ENCODE measurements at places on chromosomes 2 and 18.

GRCh38 chr2:145379934-145380333, 860.0 kb upstream of the ZEB2 start:
- DNase-seq: no peak

- no peak for DNase-seq
Measured at GRCh38 chr2:67503066-67503795, 106.1 kb downstream of the ETAA1 start.

- no peak for DNase-seq
Measured at GRCh38 chr2:143698352-143698751, 569.1 kb downstream of the ARHGAP15 start.

- no peak for DNase-seq
Measured at GRCh38 chr18:41395695-41396094, 559.3 kb upstream of the PIK3C3 start.

DNA sequence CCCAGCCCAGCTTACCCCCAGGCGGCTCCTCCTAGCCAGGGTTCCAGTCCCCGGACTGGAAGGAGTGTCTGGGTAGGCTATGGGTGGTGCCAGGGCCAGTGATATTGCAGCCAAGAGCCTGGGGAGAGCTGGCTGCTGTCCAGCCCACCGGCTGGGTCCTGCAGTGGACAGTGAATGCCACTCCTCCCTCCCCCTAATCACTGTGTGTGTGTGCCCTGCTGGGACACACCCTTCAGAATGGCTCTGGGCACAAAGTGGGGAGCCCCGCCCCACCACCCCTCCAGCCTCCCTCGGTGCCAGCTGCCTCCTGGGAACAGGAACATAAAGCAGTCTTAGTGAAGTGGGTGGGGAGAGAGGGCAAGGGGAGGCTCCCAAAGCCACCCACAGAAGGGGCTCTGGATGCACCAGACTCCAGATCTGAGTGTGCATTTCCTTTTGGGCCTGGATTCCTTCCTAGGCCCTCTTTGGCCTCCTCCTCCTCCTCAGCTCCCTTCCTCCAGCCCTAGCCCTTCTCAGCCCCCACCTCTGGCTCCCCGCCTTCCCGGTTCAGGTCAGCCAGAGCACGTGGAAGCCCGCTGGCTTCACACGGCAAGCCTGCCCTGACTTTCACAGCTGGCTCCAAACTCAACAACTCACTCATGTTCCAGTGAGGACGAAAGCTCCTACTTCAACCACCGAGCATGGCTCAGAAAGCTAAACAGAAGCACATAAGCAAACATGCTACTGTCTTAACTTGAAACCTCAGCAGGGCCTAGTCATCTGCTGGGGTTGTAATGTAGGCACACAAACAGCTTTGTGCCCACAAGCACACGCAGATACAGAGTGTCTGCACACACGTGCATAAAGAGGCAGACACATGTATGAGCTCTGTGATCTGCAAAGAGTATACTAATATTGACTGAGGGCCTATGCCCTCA, 209.2 kb upstream of the SMAD2 start:
- no peak for DNase-seq

DNA sequence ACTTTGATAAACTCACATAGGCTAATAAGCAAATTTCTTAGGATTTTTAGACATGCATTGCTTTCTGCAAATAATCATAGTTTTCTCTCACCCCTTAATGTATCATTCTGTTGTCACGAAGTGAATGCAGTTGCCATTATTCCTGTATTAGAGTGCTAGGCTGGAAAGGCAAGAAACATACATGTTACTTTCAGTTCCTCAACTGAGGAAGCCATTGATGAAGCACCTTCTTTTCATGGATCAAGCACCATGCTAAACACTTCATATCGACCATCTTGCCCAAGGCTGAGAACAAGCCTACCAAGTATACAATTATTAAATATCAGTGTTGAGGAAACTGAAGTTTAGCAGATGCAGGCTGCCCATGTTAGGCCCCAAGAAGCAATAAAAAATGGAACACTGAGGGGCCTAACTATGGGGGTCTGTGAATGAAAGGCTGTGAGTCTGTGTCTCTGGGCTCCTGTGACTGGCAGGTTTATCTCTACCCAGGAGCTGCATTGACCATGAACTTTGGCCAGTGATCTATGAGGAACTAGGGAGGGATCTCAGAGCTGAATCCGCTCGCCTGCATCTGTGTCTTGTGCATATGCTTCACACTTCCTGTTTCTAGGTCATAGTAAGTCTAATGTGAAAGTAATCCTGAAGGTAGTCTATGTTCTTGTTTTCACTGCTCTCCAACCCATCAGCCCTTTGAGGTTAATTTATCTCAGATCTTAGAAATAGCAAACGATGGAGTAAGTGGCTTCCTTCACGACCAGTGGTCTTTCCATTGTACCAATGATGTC, 16.0 kb upstream of the TSPYL6 start:
- DNase-seq: no peak

- DNase-seq: no peak
Measured at GRCh38 chr2:223465793-223466192, 136.4 kb downstream of the SCG2 start.

GRCh38 chr2:33215299-33215698, 261.1 kb upstream of the RASGRP3 start:
- DNase-seq: no peak

- no peak for DNase-seq
Measured at GRCh38 chr2:189502714-189503113, 61.4 kb downstream of the WDR75 start.

DNA sequence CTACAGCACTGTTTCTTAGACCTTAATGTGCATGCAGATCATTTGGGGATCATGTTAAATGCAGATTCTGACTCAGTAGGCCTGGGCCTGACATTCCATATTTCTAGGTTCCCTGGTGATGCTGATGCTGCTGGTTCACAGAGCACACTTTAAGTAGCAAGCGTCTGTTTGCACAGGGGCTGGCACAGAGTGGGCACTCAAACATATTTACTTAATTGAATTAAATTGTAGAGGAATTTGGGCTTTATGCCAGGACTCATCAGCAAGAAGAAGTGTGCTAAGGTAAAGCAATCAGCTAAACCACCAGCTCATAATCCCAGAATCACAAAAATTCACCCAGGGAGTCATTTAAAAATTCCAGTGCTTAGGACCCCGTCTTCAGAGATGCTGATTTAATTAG, 25.1 kb upstream of the INPP4A start:
- no peak for DNase-seq

GRCh38 chr2:133526530-133527300, 41.5 kb downstream of the NCKAP5 start:
- DNase-seq: no peak

DNA sequence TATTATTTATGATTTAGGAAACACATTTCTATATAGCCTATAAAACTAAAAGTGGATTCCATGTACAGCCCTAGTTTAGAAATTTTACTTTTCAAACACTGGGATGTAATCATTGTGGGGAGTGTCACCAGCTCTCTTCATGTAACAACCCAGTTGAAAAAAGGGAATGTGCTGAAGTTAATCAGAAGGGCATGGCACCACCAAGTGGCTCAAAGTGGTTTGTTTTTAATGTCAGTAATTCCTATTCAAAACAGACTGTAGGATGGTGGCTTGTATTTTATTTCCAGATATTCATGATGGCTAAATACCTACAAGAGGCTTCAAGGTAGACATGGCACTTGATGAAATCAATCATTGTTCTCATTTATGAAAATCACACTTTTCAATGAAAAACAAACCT, 58.1 kb upstream of the TMEM182 start:
- DNase-seq: no peak

GRCh38 chr2:88545118-88545517, 82.1 kb downstream of the EIF2AK3 start:
- no peak for DNase-seq

DNA sequence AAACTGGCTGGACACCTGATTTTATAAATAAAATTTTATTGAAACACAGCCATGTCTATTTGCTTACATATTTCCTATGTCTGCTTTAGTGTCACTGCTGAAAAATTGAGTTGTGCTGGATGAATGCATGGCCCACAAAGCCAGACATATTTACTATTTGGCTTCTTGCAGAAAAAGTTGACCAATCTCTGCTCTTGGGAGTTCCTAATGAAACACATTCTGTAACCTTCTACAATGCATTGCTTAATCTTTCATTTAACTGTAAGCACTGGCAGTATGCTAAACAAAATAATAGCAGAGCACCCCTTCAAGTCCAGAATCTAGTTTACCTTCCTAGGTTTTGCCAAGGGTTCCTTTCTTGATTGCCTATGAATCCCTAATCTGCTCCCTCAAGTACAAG, 17.7 kb upstream of the SERPINB7 start:
- no peak for DNase-seq

DNA sequence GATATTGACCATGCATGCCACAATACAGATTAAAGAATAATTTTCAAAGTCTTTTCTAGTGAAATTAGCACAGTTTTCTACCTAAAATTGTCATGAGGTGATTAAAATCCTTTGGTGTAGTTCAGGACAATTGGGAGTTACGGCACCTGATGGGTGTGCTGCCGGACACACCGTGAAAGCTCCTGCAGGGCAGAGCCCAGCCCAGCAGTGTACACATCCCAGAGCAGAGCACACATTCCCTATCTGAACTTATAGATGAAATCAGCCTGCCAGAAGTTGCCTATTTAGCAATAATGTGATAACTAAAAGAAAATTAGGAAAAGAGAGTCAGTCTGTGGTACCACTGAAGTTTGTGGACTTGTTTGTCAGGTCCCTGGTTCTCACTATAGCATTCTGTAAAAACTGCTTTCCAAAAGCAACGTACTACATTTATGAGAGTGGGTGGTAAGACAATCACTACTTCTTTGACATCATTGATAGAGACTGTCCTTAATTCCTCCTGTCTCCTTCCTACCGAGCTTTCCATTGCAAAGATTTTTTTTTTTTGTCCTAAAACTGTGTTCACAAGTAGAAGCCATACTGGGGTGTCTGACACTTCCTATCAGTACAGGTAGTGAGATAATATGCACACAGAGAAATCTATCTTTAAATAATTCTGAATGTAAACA, 3.4 kb downstream of the CYTIP start:
- no peak for DNase-seq

DNA sequence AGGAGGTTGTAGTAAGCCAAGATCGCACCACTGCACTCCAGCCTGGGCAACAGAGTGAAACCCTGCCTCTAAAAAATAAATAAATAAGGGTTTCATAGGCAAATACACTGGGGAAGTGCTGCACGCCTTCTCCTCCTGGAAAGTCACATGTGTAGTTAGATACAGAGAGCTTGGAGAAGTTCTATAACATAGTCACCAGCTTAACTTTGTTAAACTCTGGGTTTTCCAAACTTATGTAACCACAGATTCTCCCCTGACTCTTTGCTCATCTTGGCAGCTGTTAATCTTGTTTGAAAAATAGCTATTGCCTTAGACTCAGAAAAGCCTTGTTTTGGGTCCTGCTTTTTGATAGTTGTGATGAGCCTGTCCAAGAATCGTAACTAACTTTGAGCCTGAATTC, 25.2 kb downstream of the KIAA2012 start:
- DNase-seq: no peak

DNA sequence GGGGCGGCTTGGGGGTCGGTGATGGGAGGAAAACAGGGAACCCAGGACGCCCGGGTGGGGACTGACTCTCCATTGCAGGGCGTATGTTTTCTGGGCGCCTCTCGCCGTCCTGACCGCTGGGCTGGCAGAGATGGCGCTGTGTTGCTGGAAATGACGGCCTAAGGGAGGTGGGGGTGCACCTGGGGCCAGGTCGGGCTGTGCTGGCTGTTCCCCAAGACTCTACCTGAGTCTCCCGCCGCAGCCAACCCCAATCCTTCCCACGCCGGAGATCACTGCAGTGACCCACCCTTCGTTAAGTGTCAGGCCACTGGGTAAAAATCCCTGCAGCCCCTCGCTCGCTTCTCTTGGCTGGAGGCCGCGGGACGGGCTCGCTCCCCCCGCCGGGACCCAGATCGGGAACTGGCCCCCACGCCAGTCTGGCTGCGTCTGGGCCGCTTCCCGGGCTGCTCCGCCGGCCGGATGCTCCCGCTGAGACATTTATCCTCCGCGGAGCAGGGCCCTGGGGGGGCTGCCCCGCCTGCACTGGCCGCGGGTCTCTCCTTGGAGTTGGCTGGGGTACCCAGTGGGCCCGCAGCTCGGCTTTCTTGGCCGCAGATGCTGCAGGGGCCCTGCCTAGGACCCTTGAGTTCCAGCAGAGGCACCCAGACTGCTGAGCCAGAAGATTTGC, 7.8 kb upstream of the ARMC9 start:
- DNase-seq: no peak

DNA sequence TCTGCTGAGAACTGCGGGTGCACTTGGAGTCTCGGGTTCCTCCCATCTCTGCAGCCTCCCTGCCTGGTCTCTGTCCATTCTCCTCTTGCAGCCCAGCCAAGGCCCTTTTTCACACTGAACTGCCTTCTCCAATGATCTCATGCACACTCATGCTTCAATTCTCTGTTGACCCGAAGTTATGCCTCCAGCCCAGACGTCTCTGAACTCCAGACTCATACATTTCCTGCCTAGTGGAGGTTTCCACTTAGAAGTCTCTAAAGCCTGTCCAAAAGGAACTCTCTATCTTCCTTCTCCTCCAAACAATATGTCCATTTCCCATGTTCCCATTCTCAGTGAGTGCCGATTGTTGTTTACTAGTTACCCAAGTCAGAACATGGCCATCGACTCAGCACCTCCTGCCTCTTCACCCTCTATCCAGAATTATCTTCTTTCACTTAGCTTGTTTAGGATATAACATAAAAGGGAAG, 155.2 kb downstream of the IRS1 start:
- no peak for DNase-seq

DNA sequence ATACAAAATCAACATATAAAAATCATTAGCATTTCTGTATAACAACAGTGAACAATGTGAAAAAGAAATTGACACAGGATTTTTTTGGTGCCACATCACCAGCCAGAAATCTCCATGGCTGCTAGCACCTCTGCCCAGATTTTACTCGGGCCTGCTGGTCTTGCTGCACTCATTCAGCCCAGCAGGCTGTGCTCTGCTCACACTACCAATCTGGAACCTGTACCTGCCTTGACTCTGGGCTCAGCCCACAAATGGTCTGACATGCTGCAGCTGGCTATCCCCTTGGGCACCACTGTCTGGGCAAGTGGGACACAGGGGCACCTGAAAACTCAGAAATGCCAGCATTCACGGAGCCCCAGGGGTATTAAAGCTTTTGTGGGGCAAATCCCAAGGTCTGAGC, 392.5 kb upstream of the NRXN1 start:
- no peak for DNase-seq

- DNase-seq: no peak
Measured at GRCh38 chr2:69715964-69716363, 26.0 kb upstream of the ANXA4 start.
